ENCODE measurements at places on chromosomes 3 and 15. TPM values are rescaled to one million over a fixed set of nuclear protein-coding genes. Genes with fewer than 3 reads are reported as not detected.

SH3GL3 gene
- 0.47 TPM for total RNA-seq

KLHL40 gene
- not detected for total RNA-seq

SPSB4 gene
- total RNA-seq = 0.57 TPM

KNG1 gene
- 8.7 TPM for total RNA-seq

BFSP2 gene
- 0.41 TPM for total RNA-seq

DNA sequence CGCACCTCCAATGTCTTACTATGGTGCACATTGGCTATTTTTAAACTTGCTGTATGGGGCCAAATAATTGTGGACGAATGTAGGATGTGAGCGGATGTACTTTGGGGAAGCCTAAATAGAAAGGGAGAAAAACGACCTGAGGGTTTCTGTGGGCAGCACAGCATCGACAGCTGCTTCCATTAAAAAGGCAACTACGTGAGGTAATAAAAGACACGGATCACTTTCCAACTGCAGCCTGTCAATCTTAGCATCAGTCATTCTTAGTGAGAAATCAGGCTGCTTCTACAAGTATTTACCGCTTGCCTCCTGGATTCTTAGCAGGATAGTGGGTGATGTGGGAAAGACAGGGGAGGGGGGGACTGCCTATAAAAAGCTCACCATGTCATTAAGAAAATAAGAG lies 186.7 kb upstream of the SLC2A2 start:
- H3K4me1 ChIP-seq = no peaks in the 10 kb centered on the region
- no peak overlapping the region for H3K4me3 ChIP-seq
- H3K27me3 ChIP-seq = no peaks in the 10 kb centered on the region

DNA sequence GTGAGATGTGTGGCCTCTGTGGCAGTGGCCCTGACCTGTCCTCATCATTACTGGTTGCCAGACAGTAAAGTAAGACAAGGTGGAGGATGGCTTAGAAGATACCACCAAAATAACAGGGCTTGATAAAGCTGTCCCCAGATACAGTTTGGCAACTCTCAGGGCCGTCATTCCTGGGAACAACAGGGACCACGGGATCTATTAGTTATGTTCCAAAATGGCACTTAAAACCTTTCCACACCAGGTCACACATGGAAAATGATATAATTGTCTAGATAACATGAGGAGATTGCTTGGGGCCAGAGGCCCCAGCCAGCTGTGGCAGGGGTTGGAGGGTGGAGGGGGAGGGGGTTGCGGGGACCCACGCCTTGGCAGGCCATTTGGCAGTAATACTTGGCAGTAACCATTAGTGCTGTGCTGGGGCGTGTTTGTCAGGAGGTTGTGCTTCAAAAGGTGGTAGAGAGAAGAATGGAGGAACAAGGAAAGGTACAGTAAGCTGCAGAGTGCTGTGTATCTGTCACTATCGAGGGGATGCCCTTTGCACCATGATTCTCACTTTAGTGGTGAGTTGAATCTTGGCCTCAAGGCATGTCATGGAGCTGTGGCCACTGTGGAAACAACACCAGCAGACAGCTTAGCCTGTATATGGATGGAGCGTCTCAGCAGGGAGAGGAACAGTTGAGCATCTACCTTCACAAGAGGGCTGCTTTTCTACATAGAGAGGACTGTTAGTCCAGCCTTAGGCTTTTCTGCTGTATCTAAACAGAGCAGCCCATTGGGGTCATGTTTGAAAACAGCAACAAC lies 14.0 kb downstream of the PLCL2 start:
- no peak for DNase-seq
- H3K36me3 ChIP-seq = no peaks in the 10 kb centered on the region
- H3K27me3 ChIP-seq = no peaks in the 10 kb centered on the region
- H3K4me1 ChIP-seq = peaks cover 19% of the 10 kb centered on the region
- no peak overlapping the region for H3K4me3 ChIP-seq
